ENCODE measurements at places on chromosomes 7 and 10.

- no peak for DNase-seq
Observed at GRCh38 chr7:15985587-15986384, 299.3 kb upstream of the MEOX2 start.

- DNase-seq: no peak
Observed at GRCh38 chr7:41351091-41351490, 351.8 kb downstream of the INHBA start.

GRCh38 chr7:121313793-121314676 lies 14.8 kb upstream of the WNT16 start:
- DNase-seq: peak; percentile 88

- DNase-seq: peak; percentile 66
Observed at GRCh38 chr7:92934096-92934495, 97.7 kb upstream of the CDK6 start.

DNA sequence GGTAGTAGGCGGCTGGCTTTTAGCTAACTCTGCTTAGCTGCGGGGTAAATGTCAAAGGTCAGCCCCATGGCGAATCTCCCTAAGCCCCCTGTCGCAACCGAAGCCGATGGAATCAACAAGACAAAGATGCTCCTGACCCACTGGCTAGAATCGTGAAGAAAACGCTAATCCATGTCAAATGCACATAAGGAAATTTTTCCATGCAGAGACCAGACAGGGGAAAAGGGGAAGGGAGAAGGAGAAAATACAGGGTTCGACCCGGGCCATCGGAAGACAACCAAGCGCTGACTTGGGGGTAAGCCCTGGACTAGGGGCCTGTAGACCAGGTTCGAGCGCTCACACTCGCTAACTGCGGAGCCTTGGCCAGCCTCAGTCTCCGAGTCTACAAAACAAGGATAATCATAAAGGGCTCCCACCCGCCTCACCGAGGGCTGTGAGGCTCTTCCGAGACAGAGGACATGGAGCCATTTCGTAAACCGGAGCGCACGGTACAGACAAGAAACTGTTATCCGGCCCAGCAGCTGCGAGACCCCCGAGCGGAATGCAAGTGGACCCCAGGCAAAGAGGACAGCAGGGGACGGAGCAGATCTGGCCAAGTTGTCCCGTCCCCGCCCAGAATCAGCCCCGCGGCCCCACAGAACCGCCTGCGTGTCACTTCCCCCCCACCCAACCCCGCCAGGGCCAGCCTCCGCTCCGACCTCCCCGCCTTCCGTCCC lies 507 bp downstream of the SAR1A start:
- no peak for DNase-seq

DNA sequence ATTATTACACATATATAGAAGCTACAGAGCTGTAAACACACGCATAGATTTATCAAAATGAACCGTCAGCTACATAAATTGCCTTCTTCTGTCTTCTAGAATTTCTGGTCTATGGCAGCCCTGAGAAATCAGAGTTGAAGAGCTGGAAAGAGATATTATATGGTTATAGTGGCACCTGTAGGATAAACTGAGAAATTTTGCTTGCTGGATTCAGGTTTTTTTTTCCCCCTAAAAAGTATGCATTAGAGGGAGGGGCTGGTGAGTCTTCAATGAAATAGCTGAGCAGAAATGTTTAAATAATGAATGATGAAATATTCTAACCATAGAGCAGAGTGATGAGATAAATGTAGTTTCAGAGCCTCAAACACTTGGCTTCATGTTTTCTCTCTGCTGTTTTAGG lies 78.0 kb upstream of the DYNC1I1 start:
- DNase-seq: peak; percentile 32

GRCh38 chr7:98240961-98241673 lies 10.9 kb downstream of the TECPR1 start:
- DNase-seq: peak; percentile 80

DNA sequence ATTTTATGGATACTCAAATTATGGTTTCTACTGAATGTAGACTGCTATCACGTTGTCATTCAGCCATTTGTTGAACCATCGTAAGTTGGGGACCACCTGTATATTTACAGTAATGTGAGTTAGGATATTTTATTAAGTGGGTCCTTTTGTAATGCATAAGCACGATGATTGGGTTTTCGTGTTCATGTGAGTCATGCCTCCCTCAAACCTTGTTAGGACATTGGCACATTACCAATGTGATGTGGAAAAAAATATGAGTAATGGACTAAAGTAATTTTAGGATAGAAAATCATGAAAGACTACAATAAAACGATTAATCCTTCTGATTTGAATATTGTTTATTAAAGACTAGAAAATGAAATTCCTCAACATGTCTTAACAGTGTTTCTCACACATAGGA lies 8.7 kb downstream of the SMC3 start:
- no peak for DNase-seq

DNA sequence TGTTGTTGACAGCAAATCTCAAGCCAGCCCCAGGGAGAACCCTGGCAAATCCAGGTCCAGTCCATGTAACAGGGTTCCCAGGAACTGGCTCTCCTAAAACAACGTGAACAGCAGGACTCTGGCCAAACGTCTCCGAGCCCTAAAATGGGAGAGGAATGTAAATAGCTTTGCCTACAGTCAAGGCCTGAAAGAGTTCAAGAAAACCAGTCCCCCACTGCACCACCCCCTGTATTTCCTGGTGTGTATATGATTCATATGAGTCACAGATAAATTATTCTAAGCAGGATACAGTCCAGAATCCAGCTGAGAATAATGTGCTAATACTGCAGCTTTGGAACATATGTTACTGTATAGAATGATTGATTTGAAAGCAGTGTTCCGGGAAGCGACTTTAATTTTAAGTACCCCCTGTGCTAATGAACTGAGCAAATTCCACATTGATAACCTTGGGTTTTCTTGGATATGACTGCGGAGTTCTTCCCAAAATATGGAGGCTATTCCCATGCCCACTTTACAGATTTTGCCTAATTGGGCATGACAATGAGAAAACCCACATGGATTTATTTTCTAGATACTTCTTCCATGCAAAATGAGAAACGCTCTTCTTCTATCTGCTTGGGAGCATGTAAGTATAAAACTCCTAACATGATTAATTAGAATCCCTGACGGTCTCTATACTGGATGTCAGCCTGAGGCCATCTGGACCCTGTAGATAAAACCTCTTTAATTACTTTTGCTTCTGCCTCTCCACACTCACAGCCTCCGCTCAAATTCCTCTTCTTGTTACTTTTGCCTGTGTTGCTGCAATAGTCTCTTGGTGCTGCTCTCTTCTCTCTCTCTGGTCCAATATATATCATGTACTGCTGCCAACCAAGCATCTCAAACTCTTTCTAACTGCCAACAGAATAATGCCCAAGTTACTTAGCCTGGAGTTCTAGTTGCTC lies 50.2 kb downstream of the LAMB4 start:
- DNase-seq: no peak

DNA sequence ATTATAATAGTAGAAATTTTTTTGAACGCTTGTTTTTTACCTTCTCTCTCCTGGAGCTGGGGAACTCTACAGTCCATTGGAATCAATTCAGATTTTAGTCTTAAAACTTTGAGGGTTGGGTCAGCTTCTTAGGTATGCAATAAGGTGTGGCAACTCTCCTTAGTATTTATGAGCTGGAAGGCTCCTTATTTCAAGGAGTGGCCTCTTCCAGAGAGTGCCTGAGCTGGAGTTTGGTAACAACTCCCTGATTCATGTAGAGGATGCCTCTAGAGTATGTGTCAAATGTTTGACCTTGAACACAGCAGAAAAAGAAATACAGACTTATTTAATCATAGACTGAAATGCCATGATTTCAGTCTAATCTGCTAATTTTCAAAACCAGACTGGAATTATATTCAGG lies 11.1 kb downstream of the CDK14 start:
- DNase-seq: no peak

- no peak for DNase-seq
Observed at GRCh38 chr7:114649689-114650088, 235.1 kb downstream of the FOXP2 start.

GRCh38 chr10:48751730-48752129 lies 67.1 kb downstream of the WDFY4 start:
- DNase-seq: no peak

DNA sequence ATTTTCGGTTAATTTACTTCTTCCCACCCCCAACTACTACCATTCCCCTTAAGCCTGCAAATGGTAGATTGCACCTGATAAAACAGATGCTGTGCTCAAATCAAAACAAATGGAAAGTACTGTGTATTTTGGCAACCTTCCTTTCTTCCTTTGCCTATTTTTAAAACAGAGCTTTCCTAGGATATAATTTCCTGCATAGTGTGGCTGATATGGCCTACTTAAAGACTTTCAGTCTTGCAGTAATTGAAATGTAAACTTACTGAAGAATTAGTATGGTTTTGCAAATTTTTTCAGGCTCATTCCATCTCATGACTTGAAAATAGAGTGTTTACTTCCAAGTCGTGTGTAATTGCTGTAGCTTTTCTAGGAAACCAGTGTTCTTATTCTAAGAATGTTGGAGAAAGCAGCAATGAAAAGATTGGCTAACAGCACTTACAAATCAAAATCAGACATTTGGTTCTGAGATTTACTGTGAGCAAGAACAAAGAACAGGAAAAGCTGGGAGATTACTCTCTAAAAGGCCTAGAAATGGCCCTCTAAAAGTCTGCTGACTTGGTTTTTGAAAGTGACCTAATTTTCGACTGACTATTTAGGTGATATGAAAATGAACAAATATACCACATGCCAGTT lies 52.0 kb downstream of the REEP3 start:
- no peak for DNase-seq

- DNase-seq: no peak
Observed at GRCh38 chr10:36448760-36449691, 676.4 kb upstream of the ANKRD30A start.

DNA sequence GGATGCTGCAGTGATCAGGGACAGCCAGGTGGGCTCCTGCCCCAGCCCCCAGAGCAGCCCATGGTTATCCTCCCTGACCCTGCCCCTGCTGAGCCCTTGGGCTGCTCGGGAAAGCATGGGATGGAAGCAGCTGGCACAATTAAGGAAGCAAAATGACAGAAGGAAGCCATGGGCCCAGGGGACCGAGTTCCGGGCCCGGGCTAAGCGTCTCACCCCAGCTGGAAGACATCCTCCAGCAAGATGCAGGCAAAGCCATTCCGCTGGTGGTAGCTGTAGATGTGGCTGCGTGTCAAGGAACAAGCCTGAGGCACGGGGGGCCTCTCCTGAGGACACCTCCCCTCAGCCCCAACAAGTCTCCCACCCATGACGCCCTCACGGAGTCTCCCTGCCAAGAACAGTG lies 1.1 kb downstream of the ATG9B start:
- DNase-seq: no peak

GRCh38 chr10:84801916-84802315 lies 473.5 kb downstream of the CCSER2 start:
- no peak for DNase-seq

DNA sequence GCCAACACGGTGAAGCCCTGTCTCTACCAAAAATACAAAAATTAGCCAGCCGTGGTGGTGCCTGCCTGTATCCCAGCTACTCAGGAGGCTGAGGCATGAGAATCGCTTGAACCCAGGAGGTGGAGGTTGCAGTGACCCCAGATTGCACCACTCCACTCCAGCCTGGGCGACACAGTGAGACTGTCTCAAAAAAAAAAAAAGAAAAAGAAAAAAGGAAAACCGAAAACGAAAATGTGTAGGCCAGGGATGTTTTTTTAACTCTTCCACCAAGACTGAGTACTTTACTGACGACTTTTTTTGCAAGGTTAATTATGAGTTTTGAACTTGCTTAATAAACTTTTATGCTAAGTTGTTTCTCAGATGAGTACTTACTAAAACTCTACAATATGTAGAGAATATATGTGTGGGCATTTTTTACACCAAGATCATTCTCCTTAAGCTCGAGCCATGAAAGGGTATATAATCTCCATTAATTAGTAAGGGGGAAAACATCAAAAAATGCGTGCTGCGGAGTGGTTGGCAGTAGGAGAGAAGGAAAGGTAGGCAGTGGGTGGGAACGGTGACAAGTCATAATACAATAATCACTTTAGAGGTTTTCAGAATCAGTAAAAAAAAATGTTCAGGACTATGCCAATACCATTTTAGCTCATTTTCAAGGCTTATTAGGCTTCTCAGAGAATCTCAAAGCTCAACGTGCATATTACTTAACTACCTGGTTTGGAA lies 8.6 kb upstream of the ADRB1 start:
- no peak for DNase-seq

GRCh38 chr7:94998266-94999068 lies 91.1 kb downstream of the PPP1R9A start:
- DNase-seq: no peak

- DNase-seq: peak; percentile 96
Observed at GRCh38 chr7:92766461-92767003, 69.8 kb downstream of the CDK6 start.

DNA sequence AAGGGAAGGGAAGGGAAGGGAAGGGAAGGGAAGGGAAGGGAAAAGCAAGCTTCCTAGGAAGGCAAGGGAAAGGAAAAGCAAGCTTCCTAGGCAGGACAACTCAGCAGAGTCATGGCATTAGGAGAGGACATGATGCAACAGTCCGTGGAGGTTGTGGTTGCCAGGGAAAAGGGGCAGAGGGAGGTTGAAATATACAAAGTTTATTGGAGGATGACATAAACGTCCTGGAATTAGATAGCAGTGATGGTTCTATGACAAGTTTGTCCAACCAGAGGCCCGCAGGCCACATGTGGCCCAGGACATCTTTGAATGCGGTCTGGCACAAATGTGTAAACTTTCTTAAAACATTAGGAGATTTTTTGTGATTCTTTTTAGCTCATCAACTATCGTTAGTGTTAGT lies 59.8 kb upstream of the OPN4 start:
- peak; percentile 34 for DNase-seq

- DNase-seq: no peak
Observed at GRCh38 chr10:97230146-97230545, 44.4 kb upstream of the SLIT1 start.

DNA sequence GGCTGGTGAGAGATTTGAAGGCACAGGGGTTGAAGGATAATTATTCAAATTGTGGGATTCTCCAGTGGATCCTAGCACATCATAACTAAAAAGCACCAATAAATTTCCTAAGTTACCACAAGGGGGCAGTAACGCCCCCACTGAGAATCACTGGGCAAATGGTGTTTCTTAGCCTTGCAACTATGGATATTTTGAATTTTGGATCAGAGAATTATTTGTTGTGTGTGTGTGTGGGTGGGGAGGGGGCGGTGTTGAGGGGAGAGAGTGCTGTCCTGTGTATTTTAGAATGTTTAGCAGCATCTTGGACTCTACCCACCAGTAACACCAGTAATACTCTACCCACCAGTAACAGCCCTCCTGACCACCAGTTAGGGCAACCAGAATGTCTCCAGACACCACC lies 63.3 kb upstream of the PRKG1 start:
- peak; percentile 71 for DNase-seq

- DNase-seq: no peak
Observed at GRCh38 chr10:69397972-69398371, 18.7 kb downstream of the TACR2 start.
